ENCODE measurements at places on chromosomes 4 and X.

- DNase-seq, result no peak
These were observed 264.0 kb downstream of the MID1IP1 start for GRCh38 chrX:39065051-39065871.

GRCh38 chr4:56424697-56425514, 10.5 kb downstream of the PPAT start:
- peak; percentile 34 for DNase-seq

DNA sequence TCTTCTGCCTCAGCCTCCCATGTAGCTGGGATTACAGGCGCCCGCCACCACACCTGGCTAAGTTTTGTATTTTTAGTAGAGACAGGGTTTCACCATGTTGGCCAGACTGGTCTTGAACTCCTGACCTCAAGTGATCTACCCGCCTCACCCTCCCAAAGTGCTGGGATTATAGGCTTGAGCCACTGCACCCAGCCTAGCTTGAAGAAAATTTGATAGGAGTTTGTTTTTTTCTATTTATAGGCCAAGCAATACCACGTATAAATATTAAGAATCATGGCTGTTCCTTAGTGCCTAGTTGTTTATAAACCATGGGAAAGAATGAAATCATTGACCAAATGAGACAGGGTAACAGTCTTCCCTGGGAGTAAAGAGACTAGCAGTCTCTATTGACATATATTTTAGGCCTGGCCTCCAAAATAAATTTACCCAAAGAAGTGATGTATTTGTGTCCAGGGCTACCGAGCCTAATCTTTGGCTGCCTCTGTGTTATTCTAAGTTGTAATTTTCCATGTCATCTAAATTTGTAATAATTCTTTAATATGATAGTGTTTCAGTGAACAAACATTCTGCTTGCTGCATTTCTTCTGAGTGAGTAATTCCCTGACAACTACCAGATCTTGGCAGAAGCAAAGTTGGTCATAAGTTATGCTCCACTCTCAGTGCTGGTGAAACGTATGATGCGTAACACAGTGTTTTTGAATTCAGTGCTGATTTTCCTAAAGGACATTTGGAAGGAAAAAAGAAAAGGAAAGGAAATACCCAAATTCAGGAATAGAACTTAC, 10.3 kb downstream of the PKD2 start:
- DNase-seq, result no peak

DNA sequence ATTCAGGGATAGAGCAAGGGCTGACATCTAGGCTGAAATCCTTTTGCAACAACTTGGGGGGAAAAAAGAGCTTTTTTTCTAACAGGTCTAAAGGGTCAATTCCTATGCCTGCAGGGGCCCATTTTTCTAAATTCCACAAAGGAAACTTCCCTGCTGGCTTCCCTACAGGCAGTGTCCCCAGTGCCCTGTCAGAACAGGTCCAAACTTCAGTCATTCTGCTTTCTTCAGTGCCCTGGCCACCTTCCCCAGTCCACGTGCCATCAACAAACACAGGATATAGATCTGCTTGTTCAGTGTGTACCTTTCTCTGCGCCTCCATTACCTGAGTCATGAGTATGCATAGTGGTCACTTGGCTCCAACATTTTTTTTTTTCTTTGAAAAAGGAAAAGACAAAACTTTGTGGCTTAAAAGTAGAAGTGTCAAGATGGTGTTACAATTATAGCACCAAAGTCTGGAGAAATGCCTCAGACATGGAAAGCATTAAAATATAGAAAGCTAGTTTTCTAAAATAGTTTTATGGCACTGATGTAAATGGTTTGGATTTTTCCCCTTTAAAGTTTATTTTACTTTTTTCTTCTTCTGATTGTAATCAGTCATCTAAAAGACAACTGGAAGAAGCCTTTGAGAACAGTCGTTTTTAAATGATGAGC, 84.0 kb upstream of the JADE1 start:
- DNase-seq, result no peak

GRCh38 chr4:27764526-27764837, 903.8 kb downstream of the STIM2 start:
- DNase-seq, result no peak

- DNase-seq, result no peak
These were observed 141.0 kb upstream of the FAM47C start for GRCh38 chrX:36867143-36867542.

DNA sequence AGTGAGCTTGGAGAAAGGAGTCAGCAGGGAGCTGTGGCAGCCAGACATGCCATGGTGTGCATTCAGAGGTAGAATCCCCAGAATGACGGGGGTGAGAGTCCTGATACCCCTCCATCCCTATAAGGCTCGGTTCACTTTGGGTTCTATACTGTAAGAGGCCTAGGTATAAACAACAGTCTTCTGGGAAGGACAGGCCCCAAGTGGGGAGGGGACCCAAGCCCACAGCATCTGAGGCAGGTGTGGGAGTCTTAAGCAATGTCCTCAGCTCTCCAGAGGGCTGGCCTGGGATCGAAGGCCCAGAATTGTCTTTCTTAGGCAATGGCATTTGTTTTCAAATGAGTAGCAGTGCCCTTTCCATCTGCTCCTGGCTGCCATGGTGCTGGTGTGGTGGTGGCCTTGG, 50.2 kb upstream of the MAMLD1 start:
- no peak for DNase-seq

DNA sequence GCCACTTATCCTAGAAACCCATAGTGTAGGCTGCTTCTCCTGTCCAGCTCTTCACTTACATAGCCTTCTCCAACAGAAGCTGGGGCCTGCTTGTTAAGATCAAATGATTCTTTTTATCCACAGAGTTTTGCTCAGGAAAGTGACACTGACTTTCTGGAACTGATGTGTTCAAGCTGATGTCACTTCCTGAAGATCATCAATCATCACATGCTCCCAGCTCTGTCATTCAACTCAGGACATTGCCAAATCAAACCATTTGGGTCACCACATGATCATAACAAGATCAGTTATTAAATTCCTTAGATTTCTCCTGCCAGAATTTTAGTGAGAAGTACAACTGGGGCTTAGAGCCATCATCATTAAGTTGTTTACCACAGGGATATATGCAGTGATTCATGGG, 39.4 kb downstream of the GLRA3 start:
- no peak for DNase-seq

GRCh38 chr4:108168160-108168670, 517 bp downstream of the LEF1 start:
- no peak for DNase-seq

DNA sequence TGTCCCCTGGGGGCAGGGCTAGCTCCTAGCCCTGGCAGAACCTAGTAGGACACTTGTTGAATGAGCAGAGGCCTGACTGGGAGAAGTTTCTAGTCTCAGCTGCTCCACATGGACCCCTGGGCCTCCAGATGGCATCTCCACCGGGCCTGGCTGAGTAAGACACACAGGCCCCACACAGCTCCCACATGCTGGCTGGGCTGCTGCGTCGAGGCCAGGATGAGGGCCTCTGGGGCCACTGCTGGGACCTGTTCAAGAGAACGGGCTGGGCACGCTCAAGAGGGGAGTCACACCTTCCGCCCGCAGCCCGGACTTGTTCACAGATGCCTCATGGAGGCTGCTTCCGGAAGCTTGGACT, 4.2 kb upstream of the HGFAC start:
- no peak for DNase-seq

- DNase-seq, result no peak
These were observed 802 bp downstream of the COX18 start for GRCh38 chr4:73068491-73069337.

GRCh38 chr4:101419336-101420135, 72.2 kb upstream of the PPP3CA start:
- DNase-seq, result no peak

DNA sequence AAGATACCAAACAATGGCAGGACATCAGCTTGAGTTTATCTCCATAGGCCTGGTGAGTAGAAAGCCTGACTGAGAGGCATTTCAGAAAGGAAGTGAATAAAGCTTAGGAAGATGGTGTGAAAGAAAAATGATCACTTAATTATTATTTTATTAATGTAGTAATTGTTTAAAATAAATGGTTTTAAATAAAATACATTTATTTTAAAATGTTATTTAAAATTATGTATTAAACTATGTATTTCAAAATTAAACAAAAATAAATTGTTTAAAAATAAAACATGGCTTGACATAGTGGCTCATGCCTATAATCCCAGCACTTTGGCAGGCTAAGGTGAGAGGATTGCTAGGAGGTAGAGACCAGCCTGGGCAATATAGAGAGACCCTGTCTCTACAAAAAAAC, 145.8 kb downstream of the IL15 start:
- DNase-seq, result no peak

GRCh38 chr4:113687067-113687718, 74.3 kb downstream of the CAMK2D start:
- no peak for DNase-seq

DNA sequence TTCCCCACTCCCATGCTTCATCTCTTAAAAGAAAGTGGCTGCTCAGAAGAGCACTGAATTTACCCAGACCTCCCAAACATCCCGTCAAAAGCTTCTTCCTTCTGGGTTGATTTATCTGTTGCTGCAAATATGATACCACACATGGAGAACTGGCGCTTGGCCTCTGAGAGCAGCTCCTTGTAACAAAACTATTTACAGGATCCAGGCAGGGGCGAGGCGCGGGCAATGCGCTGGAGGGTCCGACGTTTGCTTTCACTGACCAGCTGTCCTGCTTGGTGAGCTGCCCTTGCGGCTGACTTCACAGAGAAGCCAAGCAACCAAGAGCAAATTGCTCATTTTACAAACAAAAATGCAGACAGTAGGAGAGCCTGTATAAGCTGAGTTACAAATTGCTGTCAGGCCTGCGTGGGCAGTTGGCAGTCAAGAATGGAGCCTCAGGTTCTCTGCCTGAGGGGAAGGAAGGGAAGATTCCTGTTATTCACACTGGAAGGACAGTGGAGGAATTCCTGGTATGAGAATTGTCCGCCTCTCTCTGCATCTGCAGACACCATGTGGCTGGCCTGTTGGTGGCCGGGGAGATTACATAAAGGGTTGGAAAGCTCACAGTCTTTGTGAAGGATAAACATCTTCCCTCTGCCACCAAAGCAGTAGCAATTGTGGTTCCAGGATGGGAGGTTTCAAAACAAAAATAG, 192.2 kb upstream of the LEF1 start:
- no peak for DNase-seq

DNA sequence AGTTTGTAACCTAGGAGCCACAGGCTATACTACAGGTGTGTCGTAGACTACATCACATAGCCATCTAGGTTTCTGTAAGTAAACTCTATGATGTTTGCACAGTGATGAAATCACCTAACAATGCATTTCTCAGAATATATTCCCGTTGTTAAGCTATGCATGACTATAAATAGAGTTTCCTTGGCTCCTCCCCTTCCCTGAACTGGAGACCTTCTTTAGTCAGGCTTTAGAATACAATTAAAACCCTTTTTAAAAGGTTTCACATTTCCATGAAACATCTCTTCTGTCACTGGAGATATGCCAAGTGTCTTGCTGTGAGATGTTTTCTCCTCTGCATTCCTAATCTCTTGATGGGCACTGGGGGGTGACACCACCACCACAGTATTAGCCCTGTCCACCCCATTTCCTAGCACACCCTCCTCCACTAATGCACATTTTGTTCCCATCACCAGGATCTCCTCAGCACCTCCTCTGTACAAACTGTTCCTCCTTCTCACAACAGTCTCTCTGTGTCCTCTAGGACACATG, 334.6 kb upstream of the CPEB2 start:
- no peak for DNase-seq

DNA sequence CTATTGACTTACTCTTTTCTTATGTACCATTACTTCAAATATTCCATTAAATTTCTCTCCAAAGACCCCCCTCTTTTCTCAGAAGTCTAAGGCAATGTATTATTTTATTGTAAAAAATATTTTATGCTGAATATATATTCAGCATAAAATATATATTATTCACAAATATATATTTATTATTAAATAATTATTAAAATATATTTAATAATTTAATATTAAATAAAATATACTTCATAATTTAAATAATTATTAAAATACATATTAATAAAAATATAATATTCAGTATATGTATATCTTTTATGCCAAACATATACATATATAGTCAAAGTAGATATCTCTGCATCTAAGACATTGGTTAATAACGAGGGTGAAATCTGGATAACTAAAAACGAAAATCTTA, 418.4 kb downstream of the GASK1B start:
- no peak for DNase-seq

DNA sequence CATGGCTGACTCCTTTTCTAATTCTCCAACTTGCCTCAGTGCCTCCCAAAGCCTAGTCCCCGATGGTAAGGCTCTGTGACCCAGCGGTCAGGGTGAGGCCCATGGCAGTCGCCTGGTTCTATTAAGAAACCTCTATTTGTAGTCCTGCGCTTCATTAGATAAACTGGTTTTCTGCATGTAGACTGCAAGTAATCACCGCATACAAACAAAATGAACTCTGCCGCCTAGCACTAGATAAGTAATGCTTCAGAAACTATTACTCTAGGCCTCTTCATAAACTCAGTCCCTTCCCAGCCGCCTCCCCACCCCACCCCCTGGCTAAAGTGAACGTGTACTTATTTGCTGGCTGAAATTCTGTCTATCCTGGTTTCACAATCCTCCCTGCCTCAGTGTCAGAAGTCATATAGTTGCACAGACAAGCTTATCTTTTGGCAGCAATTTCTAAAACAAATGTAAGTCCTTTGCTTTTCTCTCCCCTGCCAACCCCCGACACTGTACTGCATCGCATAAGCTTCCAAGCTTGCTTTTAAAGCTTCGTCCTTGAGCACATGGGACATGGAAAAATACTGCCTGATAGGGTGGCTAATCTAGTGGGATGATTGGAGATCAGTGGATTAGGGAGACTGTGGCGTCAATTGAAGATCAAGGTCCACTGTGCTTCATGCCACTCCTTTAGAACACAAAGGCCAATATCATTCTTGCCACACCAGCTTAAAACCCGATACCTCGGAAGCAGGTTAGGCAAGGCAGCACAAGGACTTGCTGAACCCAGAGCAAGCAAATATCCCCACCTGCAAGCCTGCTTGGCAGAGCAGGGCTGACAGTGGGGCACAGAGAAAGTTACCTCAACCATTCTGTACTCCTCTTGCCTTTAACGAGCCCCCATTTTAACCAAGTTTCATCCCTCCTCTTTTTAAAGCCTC, 125.8 kb downstream of the IRF2 start:
- no peak for DNase-seq

- no peak for DNase-seq
These were observed 7.5 kb upstream of the SPINK2 start for GRCh38 chr4:56828784-56829535.

GRCh38 chrX:106510713-106511403, 100.9 kb upstream of the RADX start:
- no peak for DNase-seq

GRCh38 chrX:79415056-79415455, 47.9 kb upstream of the ITM2A start:
- no peak for DNase-seq

DNA sequence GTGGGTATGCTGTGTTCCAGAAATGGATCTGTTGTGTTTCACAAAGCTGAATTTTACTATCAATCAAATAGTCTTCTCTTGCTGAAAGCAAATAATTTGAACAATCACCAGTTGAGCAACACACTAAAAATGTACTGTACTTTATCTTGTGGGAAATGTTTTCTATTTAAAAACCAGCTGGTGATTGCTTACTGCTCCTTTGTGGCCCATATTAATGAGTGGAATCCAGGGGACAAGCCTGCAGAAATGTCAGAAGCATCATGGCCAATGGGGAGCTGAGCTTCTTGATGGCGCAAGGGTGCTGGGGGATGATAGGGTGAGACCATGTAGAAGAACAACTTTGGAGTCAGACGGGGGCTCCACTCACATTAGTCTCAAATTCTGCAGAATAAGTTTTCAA, 346.2 kb downstream of the ARHGAP10 start:
- DNase-seq, result no peak

GRCh38 chr4:153345012-153345981, 809 bp downstream of the MND1 start:
- DNase-seq, result peak; percentile 4
